K562 (cell line): ENCODE measurements at places on chromosomes 1 and 21. TPM values are rescaled to one million over a fixed set of nuclear protein-coding genes. Genes with fewer than 3 reads are reported as not detected.
A peak's percentile ranks its signal among the peaks of the same experiment; 100 is the strongest.

DNA sequence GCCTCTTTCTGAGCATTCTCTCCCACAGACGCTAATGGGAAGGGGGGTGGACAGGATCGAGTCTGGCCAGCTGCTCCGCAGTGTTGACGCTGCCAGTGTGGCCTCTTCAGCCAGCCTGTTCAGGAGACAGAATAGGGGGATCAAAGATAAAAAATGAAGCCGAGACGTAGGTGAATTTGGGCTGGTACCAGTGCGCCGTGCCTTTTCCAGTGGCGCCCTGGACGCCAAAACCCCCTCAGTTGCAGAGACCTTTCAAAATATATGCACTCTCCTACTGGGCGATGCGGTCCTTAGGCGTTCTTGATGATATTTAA is 1.1 kb downstream of the TTC3 start:
- peak; percentile 63 for DNase-seq

GRCh38 chr1:233294913-233295236 is 650 bp downstream of the PCNX2 start:
- peak; percentile 16 for DNase-seq

DNA sequence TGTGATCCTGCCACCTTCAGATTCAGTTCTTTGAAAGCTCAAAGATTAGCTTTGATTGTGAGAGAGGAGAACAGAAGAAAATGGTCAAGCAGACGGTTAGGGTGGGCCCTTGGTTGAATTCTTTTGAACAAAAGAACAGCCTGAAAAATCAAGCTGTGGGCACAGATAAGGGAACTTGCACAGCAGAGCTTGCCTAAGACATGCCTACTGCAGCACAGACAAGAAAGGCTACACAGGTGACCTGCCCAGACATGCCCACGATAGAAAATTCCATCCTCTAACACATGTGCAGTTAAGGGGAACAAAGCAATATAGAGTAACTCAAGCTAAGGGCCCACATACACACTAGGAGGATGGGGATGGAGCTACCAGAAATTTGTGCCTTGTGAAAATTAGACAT is 512.5 kb upstream of the LRRC7 start:
- no peak for DNase-seq

- peak; percentile 36 for DNase-seq
These were observed 66.7 kb upstream of the ANGPTL3 start for GRCh38 chr1:62530516-62531154.

DNA sequence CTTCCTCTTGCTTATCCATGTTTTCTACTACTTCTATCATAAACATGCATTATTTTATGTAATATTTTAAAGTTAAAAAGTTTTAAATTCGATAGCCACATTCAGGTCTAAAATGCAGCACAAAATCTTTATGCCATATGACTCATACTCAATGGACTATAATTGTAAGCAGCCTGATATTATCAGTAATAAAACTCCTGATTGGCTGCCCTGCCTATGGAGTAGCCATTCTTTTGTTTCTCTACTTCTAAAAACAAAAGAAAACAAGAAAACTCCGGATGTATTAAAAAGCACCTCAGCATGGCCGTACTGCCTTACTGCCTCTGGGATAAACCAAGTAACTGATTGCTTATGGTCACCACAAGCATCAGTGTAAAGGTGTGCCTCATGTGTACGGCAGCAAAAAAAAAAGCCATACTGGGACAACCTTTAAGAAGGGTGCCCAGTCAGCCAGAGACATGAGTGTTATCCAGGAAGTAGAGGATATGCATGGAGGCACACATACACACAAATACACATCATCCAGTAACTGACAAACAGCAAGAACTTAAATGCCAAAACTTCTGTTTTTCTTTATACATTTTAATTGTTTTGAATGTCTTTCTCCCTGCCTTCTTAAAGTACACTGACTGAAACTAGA is 9.2 kb downstream of the SLC35D1 start:
- no peak for DNase-seq

DNA sequence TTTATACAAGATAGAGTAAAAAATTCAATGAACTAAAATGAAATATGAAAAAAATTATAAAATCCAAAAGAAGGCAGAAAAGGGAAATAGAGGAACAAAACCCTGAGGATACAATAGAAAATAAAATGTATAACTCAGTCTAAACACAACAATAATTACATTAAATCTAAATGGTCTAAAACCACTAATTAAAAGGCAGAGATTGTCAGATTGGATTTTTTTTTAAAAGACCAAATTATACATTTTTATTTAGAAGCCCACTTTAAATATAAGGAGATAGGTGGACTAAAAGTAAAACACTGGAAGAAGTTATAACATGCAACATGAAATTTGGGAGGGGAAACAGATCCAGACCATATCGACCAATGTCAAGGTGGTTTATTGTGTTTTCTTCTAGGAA is 95.2 kb downstream of the CATSPERE start:
- no peak for DNase-seq

GRCh38 chr1:115312742-115313141 is 25.3 kb downstream of the NGF start:
- DNase-seq: no peak

DNA sequence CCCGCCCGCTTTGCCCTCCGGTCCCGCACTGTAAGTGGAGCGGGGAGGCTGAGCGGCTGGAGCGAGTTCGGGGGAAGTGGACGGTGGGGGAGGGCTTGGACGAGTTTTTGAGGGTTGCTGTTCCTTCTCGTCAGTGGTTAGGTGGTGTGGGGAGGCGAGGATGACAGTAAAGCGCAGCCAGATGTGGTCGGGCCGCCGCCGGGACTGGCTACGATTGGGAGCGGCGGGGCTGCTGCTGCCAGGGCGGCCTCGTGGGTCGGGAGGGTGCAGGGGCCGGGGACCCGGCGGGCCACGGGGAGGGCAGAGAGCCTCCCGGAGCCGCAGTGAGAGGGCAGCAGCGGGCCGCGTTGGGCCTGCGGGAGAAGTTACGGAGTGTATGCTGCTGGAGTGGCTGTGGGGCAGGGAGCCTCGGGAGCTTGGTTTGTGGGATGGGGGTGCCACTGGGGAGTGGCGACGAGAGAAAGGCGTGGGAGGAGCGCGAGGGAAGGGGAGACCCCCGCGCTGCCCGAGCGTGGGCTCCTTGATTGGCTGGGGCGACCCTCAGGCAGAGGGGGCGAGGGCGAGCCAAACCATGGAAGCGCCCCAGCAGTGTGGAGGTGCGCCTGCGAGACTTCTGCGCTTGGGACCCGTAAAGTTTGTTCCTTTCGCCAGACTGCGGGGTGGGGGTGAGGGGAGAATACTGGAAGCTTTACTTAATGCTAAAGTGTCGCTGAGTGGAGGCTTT is 2.1 kb downstream of the ADGRL2 start:
- no peak for DNase-seq

DNA sequence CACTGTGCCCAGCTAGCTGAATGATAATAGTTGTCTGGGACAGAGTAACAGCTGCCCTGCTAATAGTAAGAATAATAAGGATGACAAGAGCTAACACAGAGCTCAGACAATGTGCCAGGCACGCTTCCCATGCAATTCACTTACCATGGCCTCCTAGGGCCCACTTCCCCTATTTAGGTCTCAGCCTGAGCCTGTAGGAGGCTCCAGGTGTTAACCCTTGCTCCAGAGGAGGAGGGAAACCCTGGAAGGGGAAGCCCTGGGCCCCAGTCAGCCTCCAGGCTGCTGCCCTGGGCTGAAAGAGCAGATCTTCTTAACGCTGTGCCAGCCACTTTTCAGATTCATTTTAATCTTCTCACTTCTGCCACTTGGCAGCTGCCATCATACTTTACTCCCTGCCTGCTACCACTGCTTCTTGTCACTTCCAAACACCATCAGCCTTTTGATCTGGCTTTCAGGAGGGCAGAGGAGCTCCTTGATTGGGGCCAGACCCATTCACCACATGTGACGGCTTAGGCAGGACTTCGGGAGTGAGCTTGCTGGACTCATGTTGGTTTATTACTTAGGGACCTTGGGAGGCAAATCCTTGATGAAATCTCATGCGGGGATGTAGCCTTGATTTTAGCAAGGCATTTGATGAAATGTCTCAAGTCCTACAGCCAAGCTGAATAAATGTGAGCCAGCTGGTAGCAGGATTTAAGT is 66.7 kb upstream of the PARP1 start:
- DNase-seq: no peak

- DNase-seq: no peak
These were observed 327.7 kb downstream of the SMYD3 start for GRCh38 chr1:246179401-246179800.

- no peak for DNase-seq
These were observed 195.2 kb upstream of the POU3F1 start for GRCh38 chr1:38241594-38242334.

- DNase-seq: peak; percentile 67
These were observed 191.5 kb downstream of the SDCCAG8 start for GRCh38 chr1:243447347-243447746.

- DNase-seq: no peak
These were observed 11.8 kb upstream of the ATP13A2 start for GRCh38 chr1:17023573-17023972.

DNA sequence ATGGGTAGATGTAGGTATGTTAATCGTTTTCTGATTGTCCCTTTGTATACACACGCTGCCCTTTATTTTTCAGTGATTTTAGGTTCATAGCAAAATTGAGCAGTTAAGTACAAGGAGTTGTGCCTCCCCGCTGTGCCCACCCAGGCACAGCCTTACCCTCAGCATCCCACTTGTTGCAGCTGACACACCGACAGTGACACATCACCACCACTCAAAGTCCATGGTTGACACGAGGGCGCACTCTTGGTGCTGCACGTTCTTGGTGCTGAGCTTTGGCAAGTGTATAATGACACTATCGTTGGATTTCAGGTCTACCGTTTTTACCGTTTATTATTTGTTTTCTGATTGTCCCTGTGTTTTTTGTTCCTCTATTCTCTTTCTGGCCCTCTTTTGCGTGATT is 15.6 kb downstream of the C1orf159 start:
- no peak for DNase-seq

DNA sequence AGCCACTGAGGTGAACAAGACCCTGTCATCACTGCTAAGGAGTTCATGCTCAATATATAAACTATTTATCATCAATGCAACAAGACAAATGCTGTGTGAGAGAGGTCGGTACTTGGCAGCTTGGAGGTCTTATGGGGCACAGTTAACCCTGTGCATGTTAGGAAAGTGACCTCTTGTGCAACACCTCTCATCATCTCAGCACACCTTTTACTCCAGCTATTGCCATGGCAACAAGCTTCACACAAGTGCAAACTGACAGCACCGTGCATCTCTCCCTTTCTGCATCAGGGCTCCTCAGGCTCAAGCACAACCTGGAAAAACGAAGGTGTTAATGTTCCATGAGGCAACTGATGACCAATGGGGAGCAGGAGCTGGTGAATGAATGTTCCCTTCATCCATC is 14.7 kb upstream of the MYSM1 start:
- DNase-seq: no peak

GRCh38 chr1:43975249-43975961 is 645 bp downstream of the ATP6V0B start:
- DNase-seq: peak; percentile 70

DNA sequence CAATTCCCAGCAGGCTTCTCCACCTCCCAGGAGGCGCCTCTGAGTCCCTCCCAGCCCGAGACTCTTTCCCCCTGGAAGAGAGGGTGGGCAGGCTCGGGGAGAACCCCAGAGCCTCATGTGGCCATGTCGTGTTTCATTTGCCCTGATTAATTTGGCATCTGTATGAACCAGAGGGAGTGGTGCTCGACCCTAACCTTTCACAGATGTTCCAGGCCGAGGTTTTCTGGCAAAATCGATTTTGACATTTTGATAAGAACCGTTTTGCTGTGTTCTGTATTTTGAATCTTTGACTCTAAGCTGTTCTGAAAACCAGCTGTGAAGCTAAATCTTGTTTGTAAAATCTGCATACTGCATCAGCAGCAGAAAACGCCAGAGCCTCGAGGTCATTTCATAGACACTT is 367.4 kb downstream of the CAMTA1 start:
- DNase-seq: no peak

GRCh38 chr1:22545141-22545540 is 18.1 kb upstream of the EPHA8 start:
- DNase-seq: no peak

DNA sequence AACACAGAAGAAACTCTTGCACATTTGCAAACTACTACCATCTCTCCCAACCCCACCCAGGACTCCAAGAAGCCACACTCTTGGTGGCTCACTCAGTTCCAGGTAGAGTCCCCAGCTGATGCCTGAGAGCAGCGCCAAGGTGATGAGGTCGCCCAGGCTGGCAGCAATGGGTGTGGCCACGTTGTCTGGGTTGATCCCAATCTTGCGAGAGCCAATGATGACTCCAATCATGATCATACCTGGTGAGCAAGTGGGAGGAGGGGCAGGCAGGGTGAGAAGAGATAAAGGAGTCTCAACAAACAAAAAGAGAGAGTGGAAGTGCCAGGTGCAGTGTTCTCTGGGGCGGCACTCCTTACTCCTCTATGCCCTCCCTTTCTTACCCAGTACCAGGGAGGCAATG is 14.4 kb downstream of the SLC41A1 start:
- DNase-seq: no peak

- no peak for DNase-seq
These were observed 30.2 kb upstream of the DUSP10 start for GRCh38 chr1:221772117-221772516.

DNA sequence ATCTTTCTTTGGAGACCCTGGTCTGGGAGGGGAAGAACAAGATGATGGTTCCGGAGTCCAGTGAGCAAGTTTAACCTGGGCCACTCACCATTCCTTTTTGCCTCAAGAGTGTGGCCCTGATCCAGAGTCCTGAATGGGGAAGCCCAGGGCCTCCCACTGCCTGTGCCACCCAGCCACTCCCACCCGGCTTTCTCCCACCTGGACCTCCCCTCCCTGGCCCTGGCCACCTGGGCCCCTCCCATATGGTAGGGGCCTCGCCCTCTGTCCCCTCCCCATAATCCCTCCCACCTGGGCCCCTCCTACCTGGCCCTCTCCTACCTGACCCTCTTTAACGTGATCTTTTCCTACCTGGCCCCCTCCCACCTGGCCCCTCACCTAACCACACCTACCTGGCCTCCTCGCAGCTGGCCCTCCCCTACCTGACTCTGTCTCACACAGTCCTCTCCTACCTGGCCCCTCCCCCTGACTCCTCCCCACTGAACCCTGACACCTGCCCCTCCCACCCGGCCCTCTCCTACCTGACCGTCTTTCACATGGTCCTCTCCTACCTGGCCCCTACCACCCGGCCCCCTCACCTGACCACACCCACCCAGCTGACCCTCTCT is 220.7 kb upstream of the VAMP3 start:
- no peak for DNase-seq

Gene MMP23B
- 0.28 and 0.80 TPM in 2 replicates for polyA plus RNA-seq

Gene MCOLN3
- 0.05 TPM in 1 of 2 replicates, not detected in the other for polyA plus RNA-seq

Gene TMEM82
- polyA plus RNA-seq: not detected in 2 replicates

Gene FAM151A
- not detected in 2 replicates for polyA plus RNA-seq

Gene CHRNB2
- polyA plus RNA-seq: not detected in 2 replicates

Gene FCER1G
- 0.27 and 0.47 TPM in 2 replicates for polyA plus RNA-seq

Gene PRCC
- 53.6 and 68.0 TPM in 2 replicates for polyA plus RNA-seq
